ENCODE measurements at places on chromosomes 6 and 20. TPM values are rescaled to one million over a fixed set of nuclear protein-coding genes. Genes with fewer than 3 reads are reported as not detected.

Gene SRC
- 13.1 TPM for total RNA-seq

Gene EEF1A2
- 852 TPM for total RNA-seq

Gene RPL7L1
- 52.7 TPM for total RNA-seq

Gene MOG
- total RNA-seq, result 1.5 TPM

Gene MAP7
- 2.5 TPM for total RNA-seq

Gene HUS1B
- total RNA-seq, result 0.31 TPM
